ENCODE measurements at places on chromosomes 5 and 9.

DNA sequence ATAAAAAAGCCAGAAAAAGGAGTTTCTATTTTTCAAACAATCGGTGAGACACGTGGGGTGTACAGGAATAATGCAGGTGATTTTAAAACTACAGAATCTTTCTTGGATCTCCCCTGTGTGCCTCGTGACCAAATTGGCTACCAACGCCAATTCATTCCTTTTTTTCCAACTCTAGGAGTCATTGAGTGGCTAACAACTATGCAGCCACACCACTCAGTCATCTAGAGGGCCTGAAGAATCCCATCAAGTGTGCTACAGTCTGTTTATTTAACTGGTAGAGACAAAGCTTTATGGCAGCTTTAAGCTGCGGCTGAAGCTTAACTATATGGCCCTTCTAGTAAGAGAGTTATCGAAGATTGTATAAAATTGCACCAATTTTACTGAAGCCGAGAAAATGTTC lies 113.1 kb upstream of the NIPBL start:
- DNase-seq, result no peak

DNA sequence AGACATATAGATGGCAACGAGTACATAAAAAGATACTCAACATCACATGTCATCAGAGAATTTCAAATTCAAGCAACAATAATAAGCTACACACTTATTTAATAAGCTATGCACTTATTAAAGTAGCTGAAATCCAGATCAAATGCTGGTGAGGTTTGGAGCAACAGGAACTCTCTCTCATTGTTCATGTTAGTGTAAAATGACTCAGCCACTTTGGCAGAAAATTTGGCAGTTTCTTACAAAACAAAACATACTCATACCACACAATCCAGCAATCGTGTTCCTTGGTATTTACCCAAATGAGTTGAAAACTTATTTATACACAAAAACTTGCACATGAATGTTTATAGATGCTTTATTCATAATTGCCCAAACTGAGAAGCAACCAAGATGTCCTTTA lies 131.5 kb upstream of the NFIL3 start:
- no peak for DNase-seq

GRCh38 chr9:34687276-34688030 lies 3.6 kb downstream of the CCL19 start:
- no peak for DNase-seq

DNA sequence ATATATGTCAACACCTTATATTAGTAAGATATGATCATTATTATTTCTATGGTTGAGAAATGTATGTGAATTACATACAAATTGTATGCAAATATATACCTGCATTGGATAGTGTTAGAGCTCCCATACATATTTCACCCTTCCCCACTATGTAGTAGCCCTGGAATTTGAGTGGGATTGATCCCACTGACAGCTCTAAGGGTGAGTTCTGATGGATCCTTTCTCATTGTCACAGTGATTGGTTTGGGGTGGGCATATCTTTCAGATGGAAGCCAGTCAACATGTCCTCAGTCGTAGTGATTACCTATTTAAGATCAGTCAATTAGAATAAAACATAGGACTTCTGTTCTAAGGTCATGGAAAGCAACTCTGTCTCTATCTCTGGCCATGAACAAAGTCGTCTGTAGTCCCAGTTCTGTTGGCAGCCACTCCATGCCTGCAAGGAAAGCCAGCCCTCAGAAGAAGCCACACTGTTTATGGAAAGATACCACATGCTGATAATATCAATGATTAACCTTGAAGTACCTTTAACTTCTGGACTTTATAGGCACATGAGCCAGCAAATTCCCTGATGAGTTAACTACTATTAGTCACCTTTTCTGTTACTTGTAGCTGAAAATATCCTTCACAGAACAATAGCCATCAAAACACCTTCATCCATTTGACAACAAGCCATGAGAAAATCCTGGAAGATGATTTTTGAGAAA lies 5.1 kb upstream of the CCDC192 start:
- DNase-seq, result no peak

- no peak for DNase-seq
Measured at GRCh38 chr9:98888801-98889421, 54.8 kb upstream of the COL15A1 start.

DNA sequence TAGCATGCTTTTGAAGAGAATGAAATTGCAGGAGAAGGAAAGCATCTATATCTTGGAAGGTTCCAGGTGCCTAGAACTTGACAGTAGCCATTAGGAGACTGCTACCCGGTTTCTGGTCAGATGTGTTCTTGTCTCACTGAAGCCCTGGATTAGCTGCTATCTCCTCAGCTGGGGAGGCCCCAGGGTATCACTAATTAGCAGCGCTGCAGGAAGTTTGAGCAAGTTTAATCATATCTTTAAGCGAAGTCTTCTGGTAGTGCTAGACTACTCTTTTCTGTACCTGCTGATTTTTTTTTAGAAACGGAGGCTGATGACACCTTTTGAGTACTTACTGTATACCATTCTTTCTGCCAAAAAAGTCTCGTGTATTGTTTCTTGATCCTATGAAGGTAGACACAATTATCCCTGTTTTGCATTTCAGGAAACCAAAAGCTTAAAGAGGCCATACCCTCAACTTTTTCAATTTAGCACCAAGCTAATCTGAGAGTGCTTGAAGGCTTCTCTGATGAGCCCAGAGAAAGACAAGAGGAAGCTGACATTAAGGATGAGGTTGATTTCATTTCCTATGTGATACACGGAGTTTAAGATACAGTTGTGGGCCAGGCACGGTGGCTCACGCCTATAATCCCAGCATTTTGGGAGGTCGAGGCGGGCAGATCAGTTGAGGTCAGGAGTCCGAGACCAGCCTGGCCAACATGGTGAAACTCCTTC lies 201.3 kb downstream of the ARHGAP26 start:
- DNase-seq, result no peak

DNA sequence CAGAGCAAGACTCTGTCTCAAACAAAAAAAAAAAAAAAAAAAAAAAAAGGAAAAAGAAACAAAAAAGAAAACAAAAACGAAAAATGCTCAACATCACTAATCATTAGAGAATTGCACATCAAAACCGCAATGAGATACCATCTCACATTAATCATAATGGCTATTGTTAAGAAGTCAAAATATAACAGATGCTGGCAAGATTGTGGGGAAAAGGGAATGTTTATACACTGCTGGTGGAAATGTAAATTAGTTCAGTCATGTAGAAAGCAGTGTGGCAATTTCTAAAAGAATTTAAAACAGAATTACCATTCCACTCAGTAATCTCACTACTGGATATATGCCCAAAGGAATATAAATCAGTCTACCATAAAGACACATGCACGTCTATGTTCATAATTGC lies 50.4 kb upstream of the PRR16 start:
- DNase-seq, result no peak
